Epithelial cell of esophagus (primary cell): ENCODE measurements at places on chromosomes 1 and 21.

GRCh38 chr1:23282957-23283356, 61.1 kb downstream of the HNRNPR start:
- peak; percentile 70 for DNase-seq

DNA sequence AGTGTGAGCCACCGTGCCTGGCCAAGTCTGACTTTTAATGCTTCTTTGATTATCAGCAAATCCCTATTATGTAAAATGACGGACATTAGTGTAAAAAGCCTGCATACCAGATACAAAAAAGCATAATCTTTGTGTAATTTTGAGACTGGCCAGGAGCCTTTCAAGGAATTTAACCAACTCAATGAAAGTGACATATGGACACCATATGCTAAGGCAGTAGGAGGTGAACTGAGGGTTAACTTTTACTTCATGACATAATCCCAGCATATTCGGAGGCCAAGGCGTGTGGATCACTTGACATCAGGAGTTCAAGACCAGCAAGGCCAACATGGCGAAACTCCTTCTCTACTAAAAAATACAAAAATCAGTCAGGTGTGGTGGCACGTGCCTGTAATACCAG, 94.6 kb downstream of the EIF4G3 start:
- no peak for DNase-seq

- DNase-seq = peak; percentile 93
Observed at GRCh38 chr1:218377143-218377660, 32.1 kb downstream of the TGFB2 start.

DNA sequence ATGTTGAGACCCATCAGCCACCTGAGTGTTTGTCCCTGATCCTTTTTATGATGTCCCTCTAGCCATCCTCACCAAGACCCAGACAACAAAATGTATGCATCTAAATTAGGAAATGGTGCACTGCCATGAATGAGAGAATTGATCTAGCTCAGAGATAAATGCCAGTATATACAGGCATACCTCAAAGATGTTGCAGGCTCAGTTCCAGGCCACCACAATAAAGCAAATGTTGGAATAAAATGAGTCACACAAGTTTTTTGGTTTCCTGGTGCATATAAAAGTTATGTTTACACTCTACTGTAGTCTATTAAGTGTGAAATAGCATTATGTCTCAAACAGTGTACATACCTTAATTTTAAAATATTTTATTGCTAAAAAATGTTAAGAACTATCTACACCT, 63.9 kb downstream of the CHIA start:
- no peak for DNase-seq

GRCh38 chr1:47709872-47710231, 272.0 kb downstream of the FOXD2 start:
- DNase-seq = no peak

GRCh38 chr1:202944438-202944921, 13.6 kb downstream of the ADIPOR1 start:
- no peak for DNase-seq

- no peak for DNase-seq
Observed at GRCh38 chr1:43383449-43383848, 6.2 kb downstream of the MED8 start.

- no peak for DNase-seq
Observed at GRCh38 chr1:243801378-243801777, 48.7 kb downstream of the AKT3 start.

DNA sequence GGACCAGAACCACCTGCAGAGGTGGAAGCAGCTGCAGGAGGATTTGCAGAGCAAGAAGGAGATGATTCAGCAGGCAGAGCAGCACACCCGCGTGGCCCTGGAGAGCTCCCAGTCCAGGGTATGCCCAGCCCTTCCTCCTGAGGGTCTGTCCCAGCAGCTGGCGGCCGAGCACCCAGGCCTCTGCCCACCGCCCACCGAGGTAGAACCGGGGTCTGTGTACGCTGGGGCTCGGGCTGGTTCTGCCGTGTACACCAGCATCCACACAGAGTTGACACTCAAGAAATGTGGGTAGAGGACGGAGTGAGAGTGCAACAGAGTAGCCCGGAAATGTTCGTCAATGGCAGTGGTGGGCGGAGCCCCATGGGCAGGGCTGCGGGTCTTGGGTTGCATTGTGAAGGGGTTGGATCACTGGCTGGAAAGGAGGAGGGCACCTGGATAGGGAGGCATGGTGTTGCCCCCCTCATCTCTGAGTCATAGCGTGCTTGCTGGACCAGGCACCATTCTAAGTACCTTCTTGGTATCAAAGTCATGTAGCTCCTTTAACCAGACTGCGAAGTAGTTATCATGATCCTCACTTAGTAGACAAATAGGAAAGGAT, 5.1 kb upstream of the SMIM1 start:
- DNase-seq = no peak

DNA sequence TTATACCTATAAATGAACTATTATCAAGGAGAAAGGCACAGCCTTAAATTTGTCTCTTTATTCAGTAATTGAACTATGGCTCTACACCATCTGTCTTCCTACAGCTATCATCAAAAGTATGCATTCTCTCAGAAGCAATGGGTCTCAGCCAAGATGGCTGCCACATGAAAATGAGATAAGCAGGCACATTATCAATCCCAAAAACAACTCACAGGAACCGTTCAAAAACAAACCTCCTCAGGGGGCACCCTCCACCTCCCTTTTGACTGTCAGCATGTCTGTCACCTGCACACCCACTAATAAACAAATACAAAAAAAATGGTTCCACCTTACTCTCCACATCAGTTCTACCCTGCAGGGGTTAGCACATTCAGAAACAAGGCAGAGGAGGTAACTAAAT, 23.6 kb downstream of the KIAA0319L start:
- no peak for DNase-seq

DNA sequence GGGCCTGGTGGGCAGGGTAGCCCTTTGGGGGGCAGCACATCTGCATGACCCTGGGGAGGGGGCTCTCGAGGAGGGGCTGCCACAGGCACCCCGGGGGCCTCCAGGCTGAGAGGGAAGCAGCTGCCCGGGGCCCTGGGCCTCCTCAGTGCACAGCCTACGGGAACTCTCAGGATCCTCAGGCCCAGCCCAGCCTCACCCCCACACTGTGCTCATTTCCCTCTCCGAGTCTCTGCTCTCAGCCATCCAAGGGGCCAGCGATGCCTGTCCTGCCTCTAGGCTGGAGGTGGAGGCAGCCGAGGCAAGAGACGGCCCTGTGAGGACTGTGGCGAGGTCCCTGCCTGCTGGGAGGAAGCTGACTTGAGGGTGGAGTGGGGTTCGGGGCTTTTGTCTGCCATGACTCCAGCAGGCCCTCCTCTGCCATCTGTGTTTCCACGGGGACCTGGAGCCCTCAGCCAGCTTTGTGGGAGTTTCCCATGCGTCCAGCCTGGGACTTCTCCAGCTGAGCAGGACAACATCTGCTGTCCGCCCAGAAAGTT, 7.2 kb upstream of the PLEKHG5 start:
- DNase-seq = no peak

DNA sequence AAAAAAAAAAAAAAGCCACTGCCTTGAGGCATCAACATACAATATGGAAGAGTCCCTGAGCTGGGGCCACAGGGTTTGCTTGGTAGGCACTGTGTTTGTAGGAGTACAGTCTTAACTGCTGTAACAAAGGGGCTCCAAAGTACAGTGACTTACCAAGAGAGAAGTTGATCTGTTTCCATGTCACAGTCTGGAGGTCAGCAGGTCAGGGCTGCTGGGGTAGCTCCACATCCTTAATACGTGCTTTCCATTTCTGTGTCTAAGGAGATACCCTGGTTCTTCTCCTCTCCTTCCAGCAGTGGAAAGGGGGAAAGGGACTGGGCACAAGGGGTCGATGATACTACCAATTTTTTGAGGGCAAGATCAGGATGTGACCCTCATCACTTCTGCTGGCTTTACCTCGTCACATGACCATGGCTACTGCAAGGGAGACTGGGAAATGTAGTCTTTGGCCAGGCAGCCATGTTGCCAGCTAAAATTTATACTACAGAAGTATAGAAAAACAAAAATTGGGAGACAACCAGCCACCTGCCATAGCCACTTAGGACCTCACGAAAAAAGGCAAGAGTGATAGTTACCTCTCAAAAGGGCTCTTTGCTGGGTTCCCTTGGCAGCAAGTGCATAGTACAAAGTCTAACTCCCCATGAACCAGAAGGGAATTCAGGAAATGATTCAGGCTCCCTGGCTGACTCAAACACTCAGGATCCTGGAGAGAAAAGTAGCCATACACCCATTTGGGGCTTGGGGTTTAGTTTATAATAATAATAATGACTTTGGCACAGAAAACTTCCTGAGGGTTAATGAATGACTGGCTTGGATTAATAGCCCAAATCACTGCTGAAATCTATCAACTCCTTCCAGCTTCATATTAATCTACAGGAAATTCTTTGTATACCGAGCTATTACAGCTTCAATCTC, 52.7 kb upstream of the ATP5PO start:
- peak; percentile 68 for DNase-seq

- no peak for DNase-seq
Observed at GRCh38 chr1:43315963-43316737, 15.4 kb downstream of the TIE1 start.

DNA sequence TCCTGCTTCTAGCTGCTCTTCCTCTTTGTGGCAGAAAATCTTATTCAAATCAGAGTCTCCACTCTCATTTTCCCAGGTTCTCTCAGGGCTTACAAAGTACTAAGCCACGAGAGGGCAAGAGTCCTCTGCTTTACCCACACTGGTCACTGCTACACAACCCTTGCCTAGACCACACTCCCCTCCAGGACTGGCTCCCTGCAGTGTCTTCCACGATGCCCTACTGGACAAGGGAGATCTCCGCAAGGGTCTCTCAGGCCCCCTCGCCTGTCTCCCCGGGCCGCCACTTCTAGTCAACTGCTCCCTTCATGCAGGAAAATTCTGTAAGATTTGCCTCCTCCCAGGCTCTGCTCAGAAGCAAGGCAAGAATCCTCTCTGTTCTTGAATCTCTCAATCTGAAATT, 319.6 kb downstream of the RRAGC start:
- no peak for DNase-seq

GRCh38 chr1:30901798-30902581, 6.6 kb downstream of the SDC3 start:
- no peak for DNase-seq

DNA sequence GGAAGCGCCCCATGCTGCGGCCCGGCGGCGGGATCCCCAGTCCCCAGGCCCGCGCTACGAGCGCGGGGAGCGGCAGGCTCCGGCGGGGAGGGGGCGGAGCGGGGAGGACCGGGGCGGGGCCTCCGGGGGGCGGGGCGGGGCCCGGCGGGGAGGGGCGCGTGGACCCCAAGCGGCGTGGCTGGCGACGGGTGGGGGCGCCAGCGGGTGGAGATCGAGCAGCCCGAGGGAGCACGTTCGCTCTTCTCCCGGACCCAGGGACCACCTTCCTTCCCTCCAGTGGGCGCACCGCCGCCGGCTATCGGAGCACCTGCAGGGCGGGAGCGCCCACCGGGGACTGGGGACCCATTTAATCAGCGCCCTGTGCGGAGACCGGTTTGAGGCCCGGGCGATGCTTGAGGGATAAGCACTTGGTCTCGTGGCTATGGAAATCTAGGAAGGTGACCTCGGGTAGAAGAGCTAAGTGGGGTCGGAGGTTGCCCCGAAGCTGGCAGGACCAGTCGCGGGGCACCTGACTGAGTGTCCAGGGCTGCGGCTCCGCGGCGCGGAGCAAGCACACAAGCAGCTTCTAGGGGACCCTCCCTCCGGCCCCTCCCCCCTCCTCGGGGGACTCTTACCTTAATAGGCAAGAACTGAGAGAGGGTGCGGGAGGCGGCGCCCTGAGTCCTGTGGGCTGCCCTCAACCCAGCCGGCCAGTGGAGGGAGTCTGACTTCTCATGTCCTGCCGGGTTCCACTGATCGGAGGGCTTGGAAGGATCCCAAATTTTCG, at the start of gene TSPAN2:
TSPAN2 (minus strand) TSS at position 84 of the 766 bp plus-strand sequence; CDS start at position 13, 71 bp downstream.
- no peak for DNase-seq

GRCh38 chr1:153404768-153405167, 11.6 kb upstream of the S100A7A start:
- DNase-seq = no peak

GRCh38 chr21:42527489-42528158, 14.0 kb downstream of the SLC37A1 start:
- no peak for DNase-seq

- DNase-seq = no peak
Observed at GRCh38 chr1:104720741-104721140, 971.0 kb downstream of the AMY1C start.

- no peak for DNase-seq
Observed at GRCh38 chr1:14773396-14774025, 175.0 kb downstream of the KAZN start.

- DNase-seq = peak; percentile 98
Observed at GRCh38 chr1:32989160-32990050, 24.8 kb upstream of the RNF19B start.

- no peak for DNase-seq
Observed at GRCh38 chr1:5709976-5710375, 282.2 kb downstream of the NPHP4 start.

DNA sequence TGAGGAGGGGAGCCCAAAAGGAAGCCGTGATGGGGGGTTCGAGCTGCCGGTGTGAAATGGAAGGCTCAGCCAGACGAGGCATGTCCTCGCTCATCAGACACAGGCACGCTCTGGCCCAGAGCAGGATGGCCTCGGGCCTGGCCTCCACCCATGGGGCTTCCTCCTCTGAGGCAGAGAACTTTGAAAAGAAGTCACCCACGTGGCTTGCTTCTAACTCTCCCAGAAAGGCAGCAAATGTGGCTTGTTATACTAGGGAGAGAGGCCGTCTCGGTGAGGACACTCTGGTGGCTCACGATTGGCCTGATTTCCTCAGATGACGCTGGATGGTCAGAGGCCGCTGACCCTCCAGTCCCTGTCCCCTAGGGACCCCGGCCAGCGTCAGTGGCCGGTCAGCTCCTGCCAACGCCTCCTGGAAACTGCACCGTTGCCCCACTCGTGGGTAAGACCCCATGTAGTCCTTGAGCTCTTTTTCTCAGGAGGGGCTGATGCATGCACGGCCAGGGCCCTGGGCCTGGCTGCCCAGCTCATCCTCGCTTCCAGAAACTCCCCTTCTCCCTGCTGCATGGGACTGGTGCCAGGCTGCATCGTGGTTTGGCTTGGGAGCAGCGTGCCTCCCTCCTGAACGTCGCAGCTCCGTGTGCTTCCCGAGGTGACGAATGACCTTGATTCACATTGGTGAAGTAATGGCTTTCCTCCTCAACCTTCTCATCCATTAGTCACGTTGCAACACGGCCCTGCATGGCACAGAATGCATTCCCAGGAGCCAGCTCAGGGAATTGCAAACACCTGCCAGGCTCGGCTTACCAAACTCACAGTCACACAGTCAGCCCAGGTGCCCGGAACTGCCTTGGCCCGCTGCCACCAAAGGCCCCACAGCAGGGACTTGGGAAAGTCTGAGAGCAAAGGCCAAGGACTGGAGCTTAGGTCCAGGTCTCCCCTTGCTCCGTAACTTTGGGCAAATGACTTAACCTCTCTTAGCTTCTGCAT, 58.8 kb downstream of the TOMM20 start:
- DNase-seq = peak; percentile 100

DNA sequence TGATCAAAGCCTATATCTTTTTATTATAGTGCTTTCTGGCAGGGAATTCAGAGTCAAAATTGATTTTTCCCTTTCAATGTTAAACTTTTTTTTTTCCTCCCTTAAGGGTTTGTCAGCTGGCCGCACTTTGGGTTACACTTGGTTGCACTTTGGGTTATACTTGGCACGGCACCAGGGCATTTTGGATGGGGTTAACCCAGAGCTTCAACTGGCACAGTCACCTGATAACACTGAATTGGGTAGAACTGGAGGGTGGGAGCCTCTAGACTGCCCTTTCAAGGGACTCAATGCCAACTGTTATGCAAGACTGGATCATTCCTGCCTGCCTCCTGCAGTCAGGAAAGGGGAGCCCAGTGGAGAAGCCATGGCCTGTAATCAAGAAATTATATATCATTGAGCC, 211.5 kb downstream of the KCNJ6 start:
- DNase-seq = no peak

- no peak for DNase-seq
Observed at GRCh38 chr21:43624339-43624738, 34.9 kb downstream of the HSF2BP start.
